ENCODE measurements at places on chromosomes 5 and 9. TPM values are rescaled to one million over a fixed set of nuclear protein-coding genes. Genes with fewer than 3 reads are reported as not detected.

Gene LCP2
- total RNA-seq: not detected

Gene OR13C9
- total RNA-seq: not detected

Gene S1PR3
- 14.2 TPM for total RNA-seq

Gene FAM221B
- not detected for total RNA-seq

Gene UBE2D2
- total RNA-seq: 26.6 TPM

Gene COL15A1
- 1.1 TPM for total RNA-seq

Gene KIAA0825
- total RNA-seq: 2.7 TPM

Gene MAMDC2
- 0.52 TPM for total RNA-seq

Gene DCTN4
- 40.2 TPM for total RNA-seq

Gene LAMC3
- total RNA-seq: 0.09 TPM

Gene TAF11L14
- total RNA-seq: not detected

Gene PSIP1
- 20.5 TPM for total RNA-seq

Gene TNC
- 20.2 TPM for total RNA-seq

Gene OSTF1
- 38.5 TPM for total RNA-seq

Gene ADGRD2
- not detected for total RNA-seq

Gene SOX30
- not detected for total RNA-seq
